ENCODE measurements at places on chromosomes 1 and 21. TPM values are rescaled to one million over a fixed set of nuclear protein-coding genes. Genes with fewer than 3 reads are reported as not detected.

DNAJC6 gene
- total RNA-seq = 0.88 TPM

CYP4A11 gene
- 0.74 TPM for total RNA-seq

HCN3 gene
- total RNA-seq = 1.7 TPM

PCAT6 gene
- 0.76 TPM for total RNA-seq

BACE2 gene
- 54.1 TPM for total RNA-seq

AADACL3 gene
- not detected for total RNA-seq

RXFP4 gene
- total RNA-seq = not detected

PRRX1 gene
- total RNA-seq = 1.1 TPM

SAMD11 gene
- total RNA-seq = 1.1 TPM

WNT4 gene
- total RNA-seq = 1.4 TPM

AKNAD1 gene
- total RNA-seq = not detected

ACOT7 gene
- total RNA-seq = 7.6 TPM
